ENCODE measurements at places on chromosomes 4 and X.

- DNase-seq = no peak
These were observed 256.7 kb upstream of the GNPDA2 start for GRCh38 chr4:44983083-44983482.

DNA sequence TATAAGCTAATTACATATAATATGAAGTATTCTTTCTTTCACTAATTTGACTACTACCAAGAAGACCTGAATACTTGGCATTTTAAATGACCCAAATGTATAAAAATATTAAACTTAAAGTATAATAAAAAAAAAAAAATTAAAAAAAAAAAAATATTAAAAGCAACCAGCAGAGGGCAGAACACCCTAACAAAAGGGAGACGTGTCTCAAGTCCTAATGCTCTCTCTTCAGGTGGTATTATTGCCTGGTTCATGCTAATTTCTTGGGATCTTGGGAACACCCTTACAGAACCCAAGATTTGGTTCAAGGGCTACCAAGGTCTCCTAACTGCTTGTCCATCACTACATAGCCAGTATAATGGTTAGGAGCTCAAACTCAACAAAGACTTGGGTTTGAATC, 754.8 kb downstream of the RAB28 start:
- no peak for DNase-seq

GRCh38 chrX:74924449-74925224, 615 bp downstream of the NEXMIF start:
- peak; percentile 8 for DNase-seq

DNA sequence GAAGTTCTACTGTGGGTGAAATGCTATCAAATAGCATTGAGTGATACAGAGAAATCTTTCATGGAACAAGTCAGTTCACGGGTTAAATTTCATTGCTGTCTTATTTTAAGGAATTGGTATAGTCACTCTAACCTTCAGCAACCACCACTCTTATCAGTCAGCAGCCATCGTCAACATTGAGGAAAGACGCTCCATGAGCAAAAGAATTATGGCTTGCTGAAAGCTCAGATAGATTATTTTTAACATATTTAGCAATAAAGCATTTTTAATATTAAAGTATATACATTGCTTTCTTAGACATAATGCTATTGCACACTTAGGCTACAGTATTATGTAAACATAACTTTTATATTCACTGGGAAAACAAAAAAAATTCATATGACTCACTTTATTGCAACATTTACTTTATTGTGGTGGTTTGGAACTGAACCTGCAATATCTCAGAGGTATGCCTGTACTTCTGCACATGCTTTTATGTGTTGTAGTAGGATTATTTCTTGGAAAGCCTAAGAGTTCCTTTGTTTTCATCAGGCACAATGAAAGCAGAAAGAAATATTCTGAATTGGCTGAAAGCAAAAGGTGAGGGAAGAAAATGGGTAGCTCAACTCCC, 586.7 kb downstream of the GBA3 start:
- no peak for DNase-seq

DNA sequence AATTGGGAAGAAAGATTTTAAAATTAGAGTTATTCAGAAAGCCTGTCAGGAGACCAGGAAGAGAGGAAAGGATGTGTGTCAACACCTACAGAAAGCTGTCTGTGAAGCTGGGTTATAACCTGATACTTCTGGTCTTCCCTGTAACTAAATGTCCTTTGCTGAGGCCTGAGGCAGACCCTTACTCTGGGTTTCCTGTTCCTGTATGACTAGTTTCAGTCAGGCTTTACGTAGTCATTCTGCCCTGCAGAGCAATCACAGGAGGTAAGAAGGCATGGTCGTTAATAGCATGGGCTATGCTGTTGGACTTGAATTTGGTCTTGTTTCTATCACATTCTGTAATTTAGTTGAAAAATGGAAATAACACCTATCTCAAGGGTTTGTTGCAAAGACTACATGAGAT, 110.5 kb upstream of the IGFBP7 start:
- DNase-seq = no peak

GRCh38 chr4:119026662-119027444, 108.8 kb upstream of the MYOZ2 start:
- DNase-seq = no peak

DNA sequence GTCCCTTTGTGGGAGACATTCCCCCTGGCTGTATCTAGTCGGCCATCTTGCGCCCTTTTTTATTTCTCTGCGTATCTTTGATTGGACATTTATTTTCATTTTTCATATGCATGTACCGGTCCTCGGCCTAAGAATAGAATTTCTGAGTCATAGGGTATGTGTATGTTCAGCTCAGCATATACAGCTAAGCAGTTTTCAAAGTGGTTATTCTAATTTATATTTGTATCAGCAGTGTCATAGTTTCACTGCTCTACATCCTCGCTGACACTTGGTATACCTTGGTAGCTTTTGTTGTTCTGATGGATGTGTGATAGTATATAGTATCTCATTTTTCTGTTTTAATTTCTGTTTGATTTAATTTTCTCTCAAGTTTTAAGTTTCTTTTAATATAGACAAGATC, 38.7 kb downstream of the BEX3 start:
- no peak for DNase-seq

- DNase-seq = no peak
These were observed 30.2 kb downstream of the SPANXD start for GRCh38 chrX:141668371-141668770.

GRCh38 chrX:10177601-10178000, 20.8 kb downstream of the CLCN4 start:
- no peak for DNase-seq

DNA sequence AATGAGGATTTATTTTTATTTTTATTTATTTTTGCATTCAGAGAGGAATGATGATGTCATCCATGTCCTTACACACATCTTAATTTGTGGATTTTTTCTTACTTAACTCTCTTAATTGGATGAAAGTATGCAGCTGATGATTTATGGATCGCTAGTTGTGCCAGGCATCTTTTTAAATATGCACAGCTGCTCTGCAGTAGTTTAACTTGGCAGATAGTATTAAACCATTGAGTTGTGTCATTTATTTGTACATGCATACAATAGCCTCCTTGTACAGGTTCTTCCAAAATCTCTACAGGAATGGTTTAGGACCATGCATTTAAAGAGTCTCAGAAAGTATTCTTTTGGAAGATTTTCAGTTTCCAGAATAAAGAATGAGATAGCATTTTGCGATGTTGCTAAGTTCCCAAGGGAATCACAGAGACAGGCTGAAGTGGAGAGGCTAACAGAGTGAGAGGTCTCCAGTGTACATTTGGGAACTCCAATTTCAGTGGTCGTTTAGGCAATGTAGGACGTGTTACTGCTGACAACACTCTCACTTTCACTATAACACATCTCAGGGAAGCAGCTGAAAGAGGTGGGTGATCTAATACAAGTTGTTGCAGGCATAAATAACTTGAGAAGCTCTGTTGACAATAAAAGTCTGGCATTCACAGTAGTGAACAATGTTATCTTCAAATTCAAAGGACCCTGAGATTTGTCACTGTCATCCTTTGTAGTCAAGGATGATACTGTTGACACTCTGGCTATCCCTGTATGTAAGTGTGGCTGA, 49.9 kb upstream of the SCRG1 start:
- no peak for DNase-seq

- no peak for DNase-seq
These were observed 178.8 kb downstream of the SNCA start for GRCh38 chr4:89657931-89658700.

DNA sequence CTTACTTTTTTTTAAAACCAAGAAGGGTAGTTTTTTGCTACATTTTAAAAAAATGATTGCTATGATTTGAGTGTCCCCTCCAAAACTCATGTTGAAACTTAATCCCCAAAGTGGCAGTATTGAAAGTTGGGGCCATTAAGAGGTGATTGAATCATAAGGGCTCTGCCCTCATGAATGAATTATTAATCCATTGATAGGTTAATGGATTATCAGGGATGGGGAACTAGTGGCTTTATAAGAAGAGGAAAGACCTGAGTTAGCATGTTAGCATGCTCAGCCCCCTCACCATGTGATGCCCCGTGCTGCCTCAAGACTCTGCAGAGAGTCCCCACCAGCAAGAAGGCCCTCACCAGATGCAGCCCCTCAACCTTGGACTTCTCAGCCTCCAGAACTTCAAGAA, 31.0 kb downstream of the SMIM43 start:
- no peak for DNase-seq

DNA sequence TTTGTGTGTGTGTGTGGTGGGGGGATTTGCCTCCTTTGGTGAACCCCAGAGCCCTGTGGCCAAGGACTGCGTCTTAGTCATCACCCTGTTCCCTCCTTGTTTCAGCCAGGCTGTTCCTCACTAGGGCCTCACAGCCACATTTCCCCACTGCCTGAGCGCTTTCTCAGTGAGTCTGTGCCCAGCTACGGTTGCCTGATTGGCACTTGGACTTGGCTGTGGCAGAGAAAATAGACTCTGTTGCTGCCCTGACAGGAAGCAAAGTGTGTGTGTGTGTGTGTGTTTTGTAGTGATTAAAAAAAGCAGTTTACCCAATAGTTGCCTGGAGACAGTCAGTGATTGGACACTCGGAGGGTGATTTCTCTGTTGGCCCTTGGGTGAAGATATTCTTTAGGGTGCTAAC, 113.0 kb downstream of the UCHL1 start:
- DNase-seq = no peak

DNA sequence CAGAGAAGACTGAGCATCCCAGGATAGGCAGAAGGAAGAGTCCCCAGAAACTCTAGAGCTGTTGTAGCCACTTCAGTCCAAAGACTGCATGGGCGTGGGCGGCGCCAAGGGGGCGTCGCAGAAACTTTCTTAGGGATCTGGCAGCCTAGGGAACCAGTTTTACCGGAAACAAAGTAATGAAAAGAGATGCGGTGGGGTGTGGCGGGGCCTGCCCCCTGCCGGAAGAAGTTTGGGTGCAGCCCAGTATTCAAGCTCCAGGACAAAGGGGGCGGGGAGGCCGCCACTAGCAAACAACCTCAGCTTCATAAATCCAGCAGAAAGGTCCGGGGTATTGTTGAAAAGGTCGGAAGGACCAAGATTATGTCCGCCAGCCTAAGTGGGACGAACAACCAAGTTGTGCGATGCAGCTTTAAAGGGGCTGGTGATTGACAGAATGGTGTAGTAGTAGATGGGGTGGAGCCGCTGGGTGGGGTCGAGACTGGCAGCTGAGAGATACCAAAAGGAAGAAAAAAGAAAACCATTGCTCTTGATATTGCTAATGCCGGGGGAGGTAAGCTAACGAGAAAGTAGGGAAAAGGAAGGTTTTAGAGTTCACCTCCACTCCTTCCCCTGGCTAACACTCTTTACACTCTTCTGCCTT, 190.5 kb downstream of the RRAGB start:
- DNase-seq = peak; percentile 23

- DNase-seq = no peak
These were observed 231.7 kb downstream of the FBXW7 start for GRCh38 chr4:152304220-152304619.

DNA sequence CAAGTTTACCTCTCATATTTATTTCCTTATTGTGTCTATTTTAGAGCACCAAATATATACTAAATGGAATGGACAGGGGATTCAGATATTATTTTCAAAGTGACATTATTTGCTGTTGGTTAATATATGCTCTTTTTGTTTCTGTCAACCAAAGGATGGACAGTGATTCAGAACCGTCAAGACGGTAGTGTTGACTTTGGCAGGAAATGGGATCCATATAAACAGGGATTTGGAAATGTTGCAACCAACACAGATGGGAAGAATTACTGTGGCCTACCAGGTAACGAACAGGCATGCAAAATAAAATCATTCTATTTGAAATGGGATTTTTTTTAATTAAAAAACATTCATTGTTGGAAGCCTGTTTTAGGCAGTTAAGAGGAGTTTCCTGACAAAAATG, 6.2 kb downstream of the FGB start:
- DNase-seq = no peak

DNA sequence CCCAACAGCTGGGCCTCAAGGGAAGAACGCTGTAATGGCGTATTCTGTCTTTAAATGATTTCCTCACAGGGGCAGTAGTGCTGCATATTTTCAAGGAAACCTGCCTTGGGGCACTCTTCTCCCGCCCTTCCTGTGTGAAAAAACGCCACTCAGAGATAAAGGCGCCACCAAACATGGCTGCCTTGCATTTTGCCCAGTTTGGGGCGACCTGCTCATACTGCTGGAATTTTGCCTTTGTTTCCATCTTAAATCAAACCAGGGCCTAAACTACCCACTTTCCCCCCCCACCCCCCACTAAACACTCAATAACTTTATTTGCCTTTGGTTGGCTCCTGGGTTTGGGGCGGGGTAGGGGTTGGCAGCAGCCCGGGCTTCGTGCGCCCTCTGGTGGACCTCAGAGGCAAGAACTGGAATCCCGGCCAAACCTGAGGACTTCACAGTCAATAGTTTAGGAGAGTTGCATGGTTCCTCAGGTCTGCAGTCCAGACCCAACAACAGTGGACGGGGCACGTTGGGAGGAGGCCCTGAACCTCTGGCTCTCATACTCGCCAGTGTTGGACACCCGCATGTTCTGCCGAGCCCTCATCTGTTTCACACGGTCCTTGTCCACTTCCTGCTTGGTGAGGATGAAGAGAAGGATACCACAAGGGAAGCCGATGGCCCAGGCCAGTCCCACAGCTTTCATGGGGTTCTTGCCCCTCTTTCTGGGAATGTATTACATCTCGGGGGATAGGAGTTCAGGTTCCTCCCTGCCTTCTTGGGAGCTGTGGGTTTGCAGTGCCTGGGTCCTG, 220.1 kb upstream of the STK26 start:
- DNase-seq = peak; percentile 61

DNA sequence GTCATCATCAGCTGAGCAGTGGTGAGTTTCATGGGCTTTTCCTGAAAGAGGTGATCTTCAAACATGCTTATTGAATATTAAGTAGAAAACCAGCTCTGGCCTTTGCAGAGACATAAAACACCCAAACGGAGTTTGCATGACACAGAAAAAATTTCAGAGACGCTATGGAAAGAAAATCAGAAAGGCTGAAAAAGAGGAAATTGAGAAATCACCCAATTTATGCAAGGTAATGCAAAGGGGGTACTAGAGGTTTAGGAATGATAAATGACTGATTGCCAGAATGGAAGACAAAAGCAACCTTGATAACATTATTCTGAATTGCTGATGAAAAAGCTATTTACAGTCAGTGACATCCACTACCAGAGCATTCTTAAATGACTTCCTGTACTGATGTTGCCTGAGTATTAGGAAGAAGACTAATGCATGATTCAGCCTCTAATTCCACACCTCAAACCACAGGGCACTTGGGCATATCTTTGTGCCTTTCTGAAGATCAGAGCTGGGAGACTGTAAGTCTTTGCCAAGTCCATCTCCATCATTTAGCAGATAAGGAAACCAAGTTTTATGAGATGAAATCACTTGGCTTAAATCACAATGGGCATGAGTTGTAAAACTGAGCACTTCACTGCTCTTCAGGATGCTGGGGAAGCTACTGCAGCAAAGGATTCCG, 565.7 kb downstream of the PPARGC1A start:
- DNase-seq = no peak

GRCh38 chr4:25236971-25237370, 3.1 kb downstream of the PI4K2B start:
- DNase-seq = no peak
